ENCODE measurements at places on chromosomes 7 and 10.

DNA sequence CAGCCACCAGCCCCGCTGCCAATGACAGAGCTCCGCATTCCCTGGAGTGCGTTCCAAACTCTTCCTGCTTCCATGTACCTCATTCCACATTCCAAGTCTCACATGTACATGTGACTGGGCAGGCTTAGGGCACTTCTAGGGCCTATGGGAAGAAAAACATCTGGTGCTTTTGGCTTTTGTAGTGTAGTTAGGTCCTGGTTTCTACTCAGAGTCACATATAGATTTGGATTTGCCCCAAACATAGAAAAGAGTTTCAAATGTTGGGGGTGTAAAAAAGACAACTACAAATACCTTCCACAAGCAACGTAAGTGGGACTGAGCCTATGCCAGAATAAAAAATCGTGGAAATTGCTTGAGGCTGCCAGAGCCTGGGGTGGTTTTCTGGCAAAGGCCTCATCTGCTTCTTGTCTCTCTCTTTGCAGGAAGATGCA, 84.1 kb downstream of the ZNF467 start:
- no peak for DNase-seq

DNA sequence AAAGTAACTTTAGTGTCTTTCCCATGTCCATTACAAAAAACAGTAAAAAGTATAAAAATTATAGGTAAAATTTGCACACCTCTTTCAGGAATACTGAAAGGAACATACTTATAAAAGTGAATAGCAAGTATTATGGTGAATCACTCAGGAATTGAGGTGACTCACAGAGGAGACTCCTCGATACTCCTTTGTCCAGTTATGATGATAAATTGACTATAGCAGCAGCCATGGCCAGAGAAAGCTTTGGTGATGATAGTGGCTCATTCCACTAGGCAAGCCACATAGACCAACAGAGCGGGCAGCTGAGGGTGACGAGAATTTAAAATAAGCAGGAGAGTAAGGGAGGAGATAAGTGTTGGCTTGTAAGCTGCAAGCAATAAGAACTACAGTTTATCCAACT, 1231.1 kb upstream of the CELF2 start:
- no peak for DNase-seq

DNA sequence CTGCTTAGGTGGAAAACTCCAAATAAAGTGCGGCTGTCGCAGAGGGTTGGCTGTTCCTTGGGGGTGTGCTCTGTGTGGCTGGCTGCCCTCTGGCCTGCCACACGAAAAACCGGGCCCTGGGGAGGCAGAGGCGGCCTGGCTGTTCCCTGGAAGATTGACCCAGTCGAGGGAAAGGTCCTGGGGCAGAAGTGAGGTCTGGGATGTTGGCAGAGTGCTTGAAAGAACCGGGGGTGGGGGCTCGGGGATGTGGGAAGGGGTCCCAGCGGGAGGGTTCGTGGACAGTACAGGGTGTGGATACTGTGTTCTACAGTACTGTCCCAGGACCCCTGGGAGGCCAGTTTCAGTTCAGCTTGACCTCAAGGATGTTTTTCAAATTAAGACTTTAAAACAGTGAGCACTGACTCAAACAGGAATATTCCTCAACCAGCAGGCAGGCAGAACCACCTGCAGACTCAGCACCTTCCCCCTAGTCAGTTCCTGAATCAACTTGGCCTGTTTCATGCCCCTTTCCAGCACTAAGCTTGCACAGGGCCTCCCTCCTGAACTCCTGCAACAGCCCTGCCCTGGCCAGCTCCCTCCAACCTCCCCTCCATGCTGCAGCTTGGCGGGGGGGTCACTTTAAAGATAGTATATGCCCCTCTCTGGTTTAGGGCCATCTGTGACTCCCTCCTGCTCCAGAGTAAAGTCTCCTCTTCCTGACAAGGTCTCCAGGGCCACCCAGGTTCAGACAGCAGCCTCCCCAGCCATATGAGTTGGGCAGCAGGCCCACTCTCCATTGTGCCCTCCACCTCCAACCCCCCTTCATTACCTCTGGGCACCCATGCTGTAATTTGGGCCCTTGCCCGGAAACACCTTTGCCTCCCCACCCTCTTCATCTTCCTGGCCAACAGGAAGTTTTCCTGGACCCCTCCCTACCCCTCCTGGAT, 3.2 kb upstream of the ATP6V1F start:
- no peak for DNase-seq

GRCh38 chr10:77637532-77638320, at the start of gene KCNMA1:
Gene KCNMA1 (minus strand): TSS chr10:77637808.
- no peak for DNase-seq

DNA sequence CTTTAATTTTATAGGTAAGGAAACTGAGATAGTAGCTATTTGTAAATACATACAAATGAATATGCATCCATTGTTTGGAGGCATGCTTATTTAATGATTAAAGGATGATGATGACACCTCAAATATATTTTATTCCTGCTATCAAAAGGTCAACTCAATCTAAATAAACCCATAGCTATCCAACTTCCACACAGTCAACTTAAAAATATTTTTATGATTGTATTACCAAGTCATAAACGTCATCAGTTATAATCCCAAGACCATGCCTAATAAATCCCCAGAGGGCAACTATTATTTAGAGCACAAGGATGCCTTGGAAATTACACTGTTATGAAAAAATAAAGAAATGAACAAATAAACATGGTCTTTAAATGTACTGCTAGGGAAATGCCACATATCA, 102.1 kb downstream of the MPP7 start:
- no peak for DNase-seq

GRCh38 chr7:18288322-18289037, 207.1 kb upstream of the HDAC9 start:
- DNase-seq = no peak

DNA sequence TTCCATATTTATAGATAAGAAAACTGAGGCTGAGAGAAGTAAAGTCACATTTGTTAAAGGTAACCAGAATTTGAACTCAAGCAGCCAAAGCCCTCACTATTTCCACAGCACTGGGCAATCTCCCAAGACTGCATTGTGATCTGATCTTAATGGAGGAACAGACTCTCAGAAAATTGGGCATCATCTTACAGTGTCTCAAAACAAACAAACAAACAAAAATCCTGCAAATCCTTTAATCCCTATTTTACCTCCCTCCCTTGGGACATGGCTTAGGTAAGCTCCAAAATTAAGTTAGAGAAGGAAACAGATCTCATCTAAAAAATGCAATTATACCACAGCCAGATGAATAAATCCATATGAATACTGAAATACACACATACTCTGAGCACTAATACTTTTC, 57.5 kb downstream of the FHIP2A start:
- no peak for DNase-seq

DNA sequence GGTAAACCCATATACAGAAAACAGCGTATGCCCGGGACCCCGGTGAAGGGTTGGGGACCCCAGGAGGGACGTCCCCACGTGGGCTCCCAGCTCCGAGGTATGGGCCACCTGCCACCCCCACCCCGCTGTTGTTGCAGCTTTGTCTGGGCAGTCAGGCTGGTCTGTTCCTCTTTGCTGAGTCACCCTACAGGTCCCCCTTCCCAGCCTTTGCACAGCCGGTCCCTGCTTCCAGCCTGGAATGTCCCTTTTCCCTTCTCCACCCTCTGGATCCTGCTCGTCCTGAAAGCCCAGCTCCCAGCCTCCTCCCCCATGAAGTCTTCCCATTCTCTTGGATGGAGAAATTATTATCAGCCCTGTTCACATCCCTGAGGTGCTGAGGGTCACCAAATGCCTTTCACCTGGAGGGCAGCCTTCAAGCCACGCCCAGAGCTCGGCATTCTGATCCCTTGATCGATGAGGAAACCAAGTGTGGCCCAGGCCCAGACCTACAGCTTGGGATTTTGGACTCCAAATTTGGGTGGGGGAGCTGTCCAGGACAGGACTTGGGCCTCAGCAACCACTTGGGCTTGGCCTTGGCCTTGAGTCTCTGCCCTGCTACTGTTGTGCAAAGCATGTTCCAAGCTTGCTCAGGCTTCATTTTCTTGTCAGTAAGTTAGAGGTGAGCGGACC, 2.6 kb downstream of the CLDN4 start:
- no peak for DNase-seq

GRCh38 chr10:80459047-80459865, 5.1 kb downstream of the TSPAN14 start:
- DNase-seq = no peak

GRCh38 chr10:45454262-45454661, 80.2 kb downstream of the ALOX5 start:
- no peak for DNase-seq

- no peak for DNase-seq
Observed at GRCh38 chr7:87083865-87084519, 24.5 kb upstream of the ELAPOR2 start.

GRCh38 chr7:17773289-17773626, 167.0 kb downstream of the SNX13 start:
- DNase-seq = no peak

- DNase-seq = no peak
Observed at GRCh38 chr10:111072232-111072631, 4.6 kb upstream of the ADRA2A start.

DNA sequence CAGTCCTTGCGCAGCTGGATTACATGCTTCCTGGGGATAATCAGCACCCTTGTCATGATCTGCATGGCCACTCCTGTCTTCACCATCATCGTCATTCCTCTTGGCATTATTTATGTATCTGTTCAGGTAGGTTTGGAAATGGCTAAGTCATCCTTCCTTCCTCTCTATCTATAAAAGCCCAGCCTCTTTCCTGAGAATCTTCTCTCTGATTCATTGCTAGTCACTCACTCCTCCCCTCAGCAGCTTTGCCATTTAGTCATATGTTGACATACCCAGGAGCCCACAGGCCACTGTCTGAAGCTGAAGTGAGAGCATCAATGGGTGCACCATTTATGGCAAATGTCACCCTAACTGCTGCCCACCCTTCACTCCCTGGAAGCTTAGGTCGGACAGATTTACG, 52.0 kb downstream of the ABCC2 start:
- DNase-seq = no peak

DNA sequence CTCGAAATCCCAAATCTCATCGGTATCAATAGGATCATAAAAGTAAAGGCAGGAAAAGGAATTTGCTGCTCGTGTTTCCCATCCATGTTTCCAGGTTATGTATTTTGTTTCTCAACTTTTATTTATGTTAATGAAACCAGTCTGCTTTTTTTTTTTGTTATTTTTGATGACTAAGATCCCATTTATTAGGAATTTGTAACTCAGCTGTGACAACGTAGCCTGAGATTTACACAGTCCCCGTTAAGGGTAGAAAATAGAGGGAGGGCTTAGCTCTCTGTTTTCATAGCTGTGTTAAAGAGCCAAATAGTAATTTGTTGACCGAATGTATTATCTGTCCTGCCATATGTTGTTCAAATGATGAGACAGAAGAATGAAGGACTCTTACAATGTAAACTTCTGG, 164.0 kb downstream of the MGMT start:
- no peak for DNase-seq
